ENCODE measurements at places on chromosomes 5 and 9.

DNA sequence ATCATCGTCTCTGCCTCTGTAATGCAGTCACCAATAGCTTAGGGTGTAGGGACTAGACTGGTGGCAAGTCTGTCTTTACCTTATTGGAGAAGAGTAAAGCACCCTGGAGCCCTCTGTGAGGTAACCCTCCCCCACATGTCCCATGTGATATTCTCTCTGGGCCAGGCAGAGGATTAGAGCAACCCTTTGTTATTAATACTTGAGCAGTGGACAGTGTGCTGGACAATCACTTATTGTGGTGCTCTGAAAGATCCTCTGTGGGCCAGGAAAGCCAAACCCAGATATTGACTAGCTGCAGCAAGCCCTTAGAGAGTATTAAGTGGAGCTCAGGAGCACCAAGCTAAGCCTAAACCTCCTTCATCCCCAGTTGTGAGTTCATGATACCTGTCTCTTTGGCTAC, 139.7 kb upstream of the RUSC2 start:
- DNase-seq: no peak

DNA sequence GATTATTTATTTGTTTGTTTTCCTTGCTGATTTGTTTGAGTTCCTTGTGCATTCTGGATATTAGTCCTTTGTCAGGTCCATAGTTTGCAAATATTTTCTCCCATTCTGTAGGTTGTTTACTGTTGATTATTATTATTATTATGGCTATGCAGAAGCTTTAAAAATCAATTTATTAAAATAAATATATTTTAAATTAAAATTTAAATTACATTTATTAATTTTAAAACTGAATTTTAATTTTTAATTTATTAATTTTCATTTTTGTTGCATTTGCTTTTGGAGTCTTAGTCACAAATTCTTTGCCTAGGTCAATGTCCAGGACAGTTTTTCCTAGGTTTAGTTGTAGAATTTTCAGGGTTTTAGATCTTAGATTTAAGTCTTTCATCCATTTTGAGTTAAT, 50.9 kb downstream of the SVEP1 start:
- no peak for DNase-seq

GRCh38 chr5:67273689-67274356, 77.2 kb upstream of the CD180 start:
- no peak for DNase-seq

GRCh38 chr5:175347027-175347426, 97.0 kb downstream of the DRD1 start:
- DNase-seq: no peak

DNA sequence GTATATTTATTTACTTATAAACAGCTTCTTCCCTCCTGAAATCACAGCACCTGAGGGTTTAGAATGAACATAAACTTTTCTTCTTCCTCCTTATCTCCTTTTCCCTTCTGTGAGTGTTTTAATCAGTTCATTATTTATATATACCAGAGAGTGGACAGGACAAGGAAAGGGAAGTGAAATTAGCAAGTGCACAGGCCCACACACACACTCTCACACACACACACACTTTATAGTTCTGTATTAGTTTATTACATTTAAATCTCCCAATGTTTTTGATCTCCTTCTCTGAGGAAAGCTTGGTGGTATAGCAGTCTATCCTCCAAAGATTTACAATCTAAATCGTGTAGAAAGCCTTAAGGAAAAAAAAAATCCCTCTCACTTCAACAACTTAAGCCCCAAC, 353.5 kb downstream of the NDUFS4 start:
- no peak for DNase-seq

DNA sequence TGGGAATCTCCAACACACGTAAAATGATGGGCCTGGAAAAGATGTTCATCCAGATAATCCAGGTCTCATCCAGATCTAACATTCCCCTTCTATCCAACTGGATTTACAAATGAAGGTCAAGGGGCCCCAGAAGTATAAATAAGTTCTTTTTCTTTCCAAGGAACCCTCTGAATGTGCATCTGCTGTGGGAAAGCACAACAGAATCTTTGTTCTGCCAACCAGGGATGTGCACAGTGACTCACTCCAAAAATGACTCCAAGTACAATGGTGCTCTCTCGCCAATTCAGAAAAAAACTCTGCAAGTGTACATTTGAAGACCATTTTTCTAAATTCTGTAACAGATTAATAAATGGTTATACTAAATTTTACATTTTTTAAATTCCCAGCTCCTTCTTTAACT, 12.4 kb downstream of the RAPGEF6 start:
- DNase-seq: no peak

- DNase-seq: no peak
Measured at GRCh38 chr9:111599092-111599954, at the start of gene PTGR1. Gene PTGR1 (minus strand): TSS chr9:111599647. CDS start chr9:111597422, 2,225 bp downstream.

DNA sequence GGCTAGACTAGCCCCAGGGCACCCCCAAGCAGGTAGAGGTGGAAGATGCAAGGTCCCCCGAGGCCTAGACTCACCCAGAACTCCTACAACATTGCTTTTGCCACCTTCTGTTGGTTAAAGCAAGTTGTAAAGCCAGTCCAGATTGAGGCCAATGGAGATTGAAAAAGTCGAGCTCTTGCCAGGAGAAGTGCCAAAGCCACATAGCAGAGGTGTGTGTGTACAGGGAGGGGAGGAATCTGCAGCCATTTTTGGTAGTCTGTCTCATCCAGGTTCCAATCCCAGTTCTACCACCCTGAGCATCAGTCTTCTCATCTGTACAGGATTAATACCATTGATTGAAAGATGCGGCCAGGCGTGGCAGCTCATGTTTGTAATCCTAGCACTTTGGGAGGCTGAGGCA, 12.3 kb upstream of the URM1 start:
- no peak for DNase-seq

- DNase-seq: no peak
Measured at GRCh38 chr5:111636736-111637135, 120.3 kb downstream of the NREP start.

GRCh38 chr9:93827545-93828330, 127.4 kb downstream of the BARX1 start:
- peak; percentile 2 for DNase-seq

DNA sequence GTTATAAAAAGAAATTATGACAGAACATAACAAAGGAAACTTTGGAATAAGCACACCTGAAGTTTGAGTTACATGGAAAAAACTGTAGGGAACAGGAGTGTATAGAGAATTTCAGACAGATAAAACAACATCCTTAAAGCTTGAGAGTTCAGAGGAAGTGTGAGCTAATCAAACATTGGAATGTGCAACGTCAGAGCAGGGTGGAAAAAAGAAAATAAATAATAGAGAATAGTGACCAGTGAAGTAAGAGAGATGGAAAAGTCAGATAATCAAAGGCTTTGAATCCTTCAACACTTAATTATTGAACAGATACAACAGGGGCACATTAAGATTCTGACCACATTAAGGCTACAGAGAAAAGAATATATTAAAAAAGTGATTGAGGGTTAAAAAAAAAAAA, 128.5 kb upstream of the CDH10 start:
- DNase-seq: no peak
